ENCODE measurements at places on chromosomes 1 and 21. TPM values are rescaled to one million over a fixed set of nuclear protein-coding genes. Genes with fewer than 3 reads are reported as not detected.
A peak's percentile ranks its signal among the peaks of the same experiment; 100 is the strongest.

Gene GJA4
- not detected for total RNA-seq

Gene ZNF496
- 67.2 TPM for total RNA-seq

DNA sequence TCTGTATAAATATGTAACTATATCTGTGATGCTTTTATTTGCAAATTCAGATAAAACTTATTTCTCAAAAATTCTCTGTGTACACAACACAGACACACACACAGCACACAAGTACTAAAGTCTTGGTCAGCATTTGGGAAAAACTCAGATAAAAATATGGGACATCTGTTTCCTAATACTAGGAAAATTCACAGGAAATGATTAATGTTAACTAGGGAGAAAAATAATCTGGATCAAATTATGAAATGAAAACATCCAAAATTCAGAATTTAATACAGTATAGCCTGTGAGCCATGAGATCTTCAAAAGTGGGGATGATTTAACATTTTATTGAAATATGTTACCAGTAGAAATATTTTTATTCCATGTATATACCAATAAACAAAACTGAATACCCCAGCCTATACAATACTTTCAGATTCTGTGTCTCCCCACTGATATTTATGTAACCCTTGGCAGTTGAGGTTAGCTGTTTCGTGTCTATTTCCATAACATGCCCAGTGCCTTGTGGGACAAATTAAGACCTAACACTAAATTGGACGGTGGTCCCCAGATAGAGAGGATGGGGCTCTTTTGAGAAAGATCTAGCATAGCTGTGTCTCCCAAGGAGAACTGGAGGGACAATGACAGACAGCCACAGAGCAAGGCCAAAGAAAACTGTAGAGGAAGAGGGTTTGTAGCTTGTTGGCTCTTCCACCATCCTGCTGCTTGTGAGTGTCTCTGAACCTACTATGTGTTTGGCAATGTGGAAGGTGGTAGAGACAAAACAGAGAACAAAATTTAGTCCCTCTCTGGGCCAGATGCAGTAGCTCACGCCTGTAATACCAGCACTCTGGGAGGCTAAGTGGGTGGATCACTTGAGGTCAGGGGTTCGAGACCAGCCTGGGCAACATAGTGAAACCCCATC, 47.2 kb downstream of the GNG12 start:
- H3K4me3 ChIP-seq: no peak overlapping the region
- no peak overlapping the region for H3K27ac ChIP-seq
- H3K36me3 ChIP-seq: no peaks in the 10 kb centered on the region

DNA sequence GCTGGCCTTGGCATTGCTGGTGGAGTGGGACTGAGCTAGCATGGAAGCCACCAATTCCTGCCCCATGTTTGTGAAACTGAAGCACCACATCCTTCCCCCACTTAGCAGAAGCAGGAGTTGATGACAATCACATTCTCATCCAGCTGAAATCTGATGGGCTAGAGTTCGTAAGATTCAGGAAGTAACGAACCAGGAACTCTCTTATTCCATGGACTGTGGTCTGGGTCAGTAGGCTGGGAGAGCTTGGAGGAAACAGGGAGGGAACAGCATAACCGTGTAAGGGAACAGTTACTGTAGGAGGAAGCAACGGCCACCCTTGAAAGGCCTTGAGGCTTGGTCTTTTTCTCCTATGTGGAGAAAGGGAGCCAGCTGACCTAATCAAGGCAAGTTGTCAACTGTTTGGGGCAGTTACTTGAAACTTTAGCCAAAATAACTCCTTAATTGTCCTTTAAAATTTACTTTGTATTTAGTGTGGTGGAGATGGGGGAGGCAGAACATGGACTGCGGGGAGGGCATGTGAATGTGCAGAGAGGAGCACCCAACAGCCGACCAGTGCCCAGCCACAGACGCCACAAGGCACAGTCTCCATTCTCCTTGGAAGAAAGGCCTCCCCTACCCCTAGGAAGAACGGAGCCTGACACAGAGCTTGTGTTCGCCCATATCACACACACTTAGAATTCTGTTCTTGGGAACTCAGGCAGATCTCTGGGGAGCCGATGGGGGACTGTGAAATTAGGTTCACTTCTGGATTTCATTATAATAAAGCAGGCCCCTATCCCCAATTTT, 2.0 kb upstream of the COQ8A start:
- H3K36me3 ChIP-seq: no peaks in the 10 kb centered on the region
- no peaks in the 10 kb centered on the region for H3K27me3 ChIP-seq
- DNase-seq: no peak
- H3K4me3 ChIP-seq: peak overlapping the region; percentile 92

- H3K27ac ChIP-seq: no peak overlapping the region
- no peak for DNase-seq
- H3K4me1 ChIP-seq: no peaks in the 10 kb centered on the region
- H3K36me3 ChIP-seq: no peaks in the 10 kb centered on the region
- H3K27me3 ChIP-seq: no peaks in the 10 kb centered on the region
These were observed 154.6 kb upstream of the LRRC7 start for GRCh38 chr1:69413129-69413528.

All from MCF 10A (cell line).